Endothelial cell of umbilical vein (primary cell): ENCODE measurements at places on chromosomes 7 and 10. TPM values are rescaled to one million over a fixed set of nuclear protein-coding genes. Genes with fewer than 3 reads are reported as not detected.

Gene PLCE1
- 0.01 and 0.02 TPM in 2 replicates for polyA plus RNA-seq

Gene PDK4
- polyA plus RNA-seq = 0.51 and 0.75 TPM in 2 replicates

Gene ACTL6B
- not detected in 2 replicates for polyA plus RNA-seq

Gene KIAA1549
- 3.9 and 4.6 TPM in 2 replicates for polyA plus RNA-seq

Gene TDRD1
- polyA plus RNA-seq = not detected in 2 replicates

Gene MEOX2
- polyA plus RNA-seq = 10.2 and 11.6 TPM in 2 replicates

Gene GIMAP5
- polyA plus RNA-seq = 14.9 and 18.9 TPM in 2 replicates

Gene EIF4H
- polyA plus RNA-seq = 334 and 406 TPM in 2 replicates

Gene LMOD2
- polyA plus RNA-seq = not detected in 2 replicates

Gene SFMBT2
- polyA plus RNA-seq = 0.08 and 0.14 TPM in 2 replicates

Gene NUTM2E
- polyA plus RNA-seq = 0.03 and 0.04 TPM in 2 replicates

Gene FAM25C
- polyA plus RNA-seq = not detected in 2 replicates

Gene CHST3
- polyA plus RNA-seq = 5.5 and 6.0 TPM in 2 replicates

Gene IQUB
- polyA plus RNA-seq = 0.01 TPM in 1 of 2 replicates, not detected in the other

Gene NKX1-2
- not detected in 2 replicates for polyA plus RNA-seq
